Left cardiac atrium (tissue), 4 donors: ENCODE measurements at places on chromosomes 2 and 18. TPM values are rescaled to one million over a fixed set of nuclear protein-coding genes. Genes with fewer than 3 reads are reported as not detected.

CXCR1 gene
- total RNA-seq, result 0.97 TPM

TNFRSF11A gene
- 2.9 TPM for total RNA-seq

MYO7B gene
- total RNA-seq, result 0.27 TPM

ARHGAP15 gene
- total RNA-seq, result 8.7 TPM

ZNF396 gene
- 0.97 TPM for total RNA-seq

ATP6V1B1 gene
- total RNA-seq, result 0.89 TPM

LIPG gene
- total RNA-seq, result 1.6 TPM

CACNB4 gene
- total RNA-seq, result 0.32 TPM

SLC5A7 gene
- not detected for total RNA-seq

MC4R gene
- total RNA-seq, result not detected

TLX2 gene
- total RNA-seq, result not detected

NR4A2 gene
- total RNA-seq, result 9.2 TPM

TRPM8 gene
- not detected for total RNA-seq

ODC1 gene
- 26.7 TPM for total RNA-seq

SERPINE2 gene
- 52.8 TPM for total RNA-seq

ANKRD30B gene
- not detected for total RNA-seq

FAM161A gene
- 1.5 TPM for total RNA-seq

SMYD1 gene
- total RNA-seq, result 138 TPM

VIT gene
- 23.7 TPM for total RNA-seq

CRYBA2 gene
- total RNA-seq, result not detected

PCARE gene
- 1.0 TPM for total RNA-seq

TUBB6 gene
- total RNA-seq, result 254 TPM

UGT1A6 gene
- total RNA-seq, result not detected

ZSWIM2 gene
- total RNA-seq, result not detected

SCYGR8 gene
- total RNA-seq, result not detected

GALNT5 gene
- 0.39 TPM for total RNA-seq

CAVIN2 gene
- total RNA-seq, result 106 TPM

TUBB8B gene
- not detected for total RNA-seq

CENPO gene
- total RNA-seq, result 4.2 TPM

PDE11A gene
- 0.24 TPM for total RNA-seq

POTEE gene
- 0.10 TPM for total RNA-seq

ALK gene
- total RNA-seq, result 0.26 TPM

UGT1A5 gene
- not detected for total RNA-seq

REG3A gene
- not detected for total RNA-seq

LDLRAD4 gene
- total RNA-seq, result 80.2 TPM

HNRNPLL gene
- total RNA-seq, result 24.7 TPM

ORMDL1 gene
- total RNA-seq, result 40.2 TPM

GYPC gene
- total RNA-seq, result 77.1 TPM

TRIM43B gene
- total RNA-seq, result not detected

ADAM23 gene
- total RNA-seq, result 30.2 TPM

PROM2 gene
- 0.29 TPM for total RNA-seq

MAP3K19 gene
- total RNA-seq, result not detected

RBKS gene
- total RNA-seq, result 3.3 TPM

SIX3 gene
- not detected for total RNA-seq

PNPT1 gene
- total RNA-seq, result 20.5 TPM

PID1 gene
- total RNA-seq, result 15.1 TPM

PLGLB2 gene
- 1.3 TPM for total RNA-seq
